NCI-H2227 treated with DMSO at 0.1 percent for 48 hours (cell line): ENCODE measurements at places on chromosomes 5 and 9.

- DNase-seq, result no peak
Measured at GRCh38 chr5:106154280-106154716, 1516.4 kb downstream of the EFNA5 start.

DNA sequence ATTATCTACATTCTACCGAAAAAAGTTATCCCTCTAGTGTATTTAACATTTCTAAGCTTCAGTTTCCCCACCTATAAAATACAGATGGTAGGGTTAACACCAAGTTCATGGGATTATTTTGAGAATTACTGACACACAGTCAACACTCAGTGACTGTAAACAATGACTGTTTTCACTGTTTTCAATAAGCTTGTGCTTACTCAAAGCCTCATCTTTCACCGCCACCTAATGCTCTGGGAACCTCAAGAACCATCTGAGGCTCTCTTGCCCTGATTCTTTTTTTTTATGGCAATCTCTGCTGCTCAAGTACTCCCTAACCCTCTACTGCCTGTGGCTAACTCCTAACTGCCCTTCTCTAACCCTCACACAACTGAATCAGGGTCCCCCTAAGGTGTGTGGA lies 59.6 kb downstream of the SETX start:
- DNase-seq, result no peak

GRCh38 chr5:1728846-1729245 lies 70.8 kb downstream of the MRPL36 start:
- DNase-seq, result no peak

DNA sequence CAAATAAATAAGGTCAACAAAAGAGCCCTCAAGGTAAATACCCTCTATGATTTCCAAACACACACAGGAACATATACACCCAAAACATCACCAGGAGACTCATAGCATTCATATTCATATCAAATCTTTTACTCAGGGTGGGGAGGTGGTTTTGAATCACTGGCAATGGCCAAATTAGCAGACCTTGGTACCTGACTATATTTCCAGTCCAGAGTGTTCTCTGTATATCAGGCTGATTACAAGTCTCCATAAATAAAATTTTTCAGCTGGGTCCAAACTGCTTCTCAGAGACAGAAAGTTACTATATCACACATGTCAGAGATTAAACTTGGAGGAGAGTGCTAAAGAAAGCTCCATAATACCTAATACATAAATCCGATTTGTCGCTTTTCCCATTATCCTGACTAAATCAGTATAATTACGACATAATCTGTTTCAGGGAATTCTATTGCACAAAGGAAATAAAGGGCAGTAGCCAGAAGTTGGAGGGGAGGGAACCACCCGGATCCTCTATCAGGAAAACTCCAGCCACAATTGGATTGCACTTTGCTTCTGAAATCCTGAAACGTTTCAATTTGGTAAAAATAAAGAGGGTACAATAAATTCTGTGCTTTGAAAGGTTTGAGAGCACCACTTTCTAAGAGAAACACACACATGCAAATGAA lies 7.0 kb upstream of the GOLGA1 start:
- no peak for DNase-seq

DNA sequence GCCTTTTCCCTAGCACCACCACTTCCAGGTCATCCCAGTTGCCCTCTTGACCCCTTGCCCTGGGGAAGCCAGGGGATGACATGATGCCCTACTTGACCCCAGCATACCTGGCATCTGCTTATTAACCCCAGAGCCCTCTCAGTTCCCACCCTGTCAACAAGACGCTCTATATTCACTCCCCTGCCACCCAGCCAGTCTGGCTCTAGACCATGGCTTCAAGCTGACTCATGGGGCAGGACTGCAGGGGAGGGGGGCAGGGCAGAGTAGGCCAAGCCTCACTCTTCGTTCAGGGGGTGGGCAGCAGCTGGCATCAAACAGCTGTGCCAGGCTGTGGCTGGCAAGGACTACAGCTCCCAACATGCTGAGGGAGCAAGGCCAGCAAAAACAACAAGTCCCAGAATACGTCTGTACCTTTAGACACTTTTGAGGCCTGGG lies 5.3 kb downstream of the ATOSB start:
- DNase-seq, result no peak

GRCh38 chr5:52738095-52738506 lies 49.6 kb upstream of the ITGA1 start:
- DNase-seq, result no peak

GRCh38 chr9:133115604-133116345 lies 5.3 kb downstream of the RALGDS start:
- DNase-seq, result no peak

GRCh38 chr9:96883922-96884321 lies 29.6 kb upstream of the ZNF782 start:
- DNase-seq, result no peak

DNA sequence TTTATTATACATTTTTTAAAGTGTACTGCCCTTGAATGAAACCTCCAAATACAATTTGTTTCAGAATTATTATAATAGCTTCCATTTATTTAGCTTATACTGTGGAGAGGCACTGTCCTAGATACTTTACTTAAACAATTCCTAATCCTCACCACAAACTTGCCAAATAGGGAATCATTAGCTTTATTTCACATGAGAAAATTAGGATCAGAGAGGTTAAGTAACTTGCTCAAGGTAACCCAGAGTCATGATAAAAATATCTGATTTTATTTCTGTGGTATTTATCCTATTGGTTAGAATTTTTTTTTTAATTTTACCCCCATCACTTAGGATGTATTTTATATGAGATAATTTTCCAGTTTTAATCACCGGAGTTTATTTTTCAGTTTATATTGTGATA lies 78.4 kb downstream of the ADGRV1 start:
- no peak for DNase-seq

GRCh38 chr9:117278471-117279035 lies 136.3 kb downstream of the ASTN2 start:
- DNase-seq, result peak; percentile 23

GRCh38 chr5:139243425-139243970 lies 45.3 kb upstream of the SIL1 start:
- no peak for DNase-seq

GRCh38 chr9:18056993-18057369 lies 417.0 kb upstream of the ADAMTSL1 start:
- no peak for DNase-seq

- no peak for DNase-seq
Measured at GRCh38 chr5:138754699-138755057, 1.5 kb downstream of the CTNNA1 start.

DNA sequence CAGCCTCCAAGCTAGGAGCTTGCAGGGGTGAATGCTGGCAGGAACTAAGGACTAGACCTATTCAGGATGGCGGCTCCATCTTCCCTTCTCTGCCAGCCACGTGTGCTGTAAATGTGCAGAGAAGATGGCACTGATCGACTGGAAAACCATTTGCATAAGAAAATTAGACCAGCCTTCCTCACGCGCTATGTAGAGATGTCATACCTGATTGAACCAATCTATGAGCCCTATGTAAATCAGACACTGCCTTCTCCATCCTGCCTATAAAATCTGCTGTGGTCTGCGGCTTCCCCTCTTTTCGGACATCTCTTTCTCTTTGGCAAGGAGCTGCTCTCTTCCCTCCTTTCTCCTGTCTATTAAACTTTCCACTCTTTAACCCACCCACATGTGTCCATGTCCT lies 91.6 kb downstream of the NPR3 start:
- no peak for DNase-seq

GRCh38 chr5:135438636-135439221 lies 8.4 kb downstream of the DCANP1 start:
- no peak for DNase-seq

DNA sequence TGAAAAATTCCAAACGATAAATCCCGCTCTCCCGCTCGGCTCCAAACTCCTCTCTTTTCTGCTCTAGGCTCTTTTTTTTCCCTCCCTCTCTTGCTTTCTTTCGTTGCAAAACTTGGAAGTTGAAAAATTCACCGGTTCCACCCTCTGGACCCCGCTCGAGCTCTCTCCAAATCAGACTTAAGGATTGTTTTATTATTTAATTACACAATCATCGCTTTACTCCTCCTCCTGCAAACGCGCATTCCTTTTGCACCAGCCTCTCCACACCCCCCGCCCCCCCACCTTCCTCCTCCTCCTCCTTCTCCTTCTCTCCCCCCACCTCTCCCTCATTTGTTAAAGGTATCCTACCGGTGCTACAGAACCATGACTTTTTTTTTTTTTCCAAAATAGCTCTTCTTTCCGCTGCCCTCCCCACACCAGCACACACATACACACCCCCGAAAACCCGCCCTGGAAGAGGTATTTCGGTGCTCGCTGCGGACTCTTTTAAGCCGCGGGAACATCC lies 535 bp upstream of the NFIB start:
- peak; percentile 66 for DNase-seq

DNA sequence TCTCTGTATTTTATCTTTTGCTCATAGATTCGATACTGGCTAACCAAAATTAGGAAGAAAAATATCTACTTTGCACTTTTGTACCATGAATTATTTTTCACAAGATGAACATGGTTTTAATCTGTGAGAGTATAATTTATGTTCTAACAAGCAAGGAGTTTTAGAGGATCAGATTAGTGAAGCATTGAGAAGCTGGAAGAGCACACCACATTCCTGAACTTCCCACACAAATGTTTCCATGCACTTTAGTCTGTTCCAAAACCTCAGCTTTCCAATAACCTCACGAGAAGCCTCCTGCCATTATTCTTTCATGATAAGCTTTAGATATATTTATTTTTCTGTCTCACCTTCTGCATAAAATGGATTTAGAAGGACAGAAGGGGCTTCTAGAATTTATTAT lies 98.7 kb upstream of the MPDZ start:
- no peak for DNase-seq

DNA sequence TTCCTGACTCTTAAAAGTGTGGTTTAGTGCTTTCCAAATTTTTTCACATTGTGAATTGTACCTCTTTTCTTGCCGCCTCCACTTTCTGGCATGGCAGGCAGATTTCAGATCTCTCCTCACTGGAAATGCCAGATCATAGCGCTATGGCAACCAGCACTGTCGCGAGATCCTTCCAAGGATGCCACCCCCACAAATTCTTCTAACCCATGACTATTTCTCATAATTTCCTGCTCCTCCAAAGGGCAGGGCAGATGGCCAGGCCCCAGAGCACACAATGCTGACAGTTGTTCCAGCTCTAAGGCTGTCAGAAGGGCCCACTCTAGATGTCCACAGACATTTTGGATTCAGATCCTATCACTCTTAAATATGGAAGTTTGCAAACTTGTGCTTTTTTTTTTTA lies 446.2 kb upstream of the RIOK2 start:
- DNase-seq, result no peak

DNA sequence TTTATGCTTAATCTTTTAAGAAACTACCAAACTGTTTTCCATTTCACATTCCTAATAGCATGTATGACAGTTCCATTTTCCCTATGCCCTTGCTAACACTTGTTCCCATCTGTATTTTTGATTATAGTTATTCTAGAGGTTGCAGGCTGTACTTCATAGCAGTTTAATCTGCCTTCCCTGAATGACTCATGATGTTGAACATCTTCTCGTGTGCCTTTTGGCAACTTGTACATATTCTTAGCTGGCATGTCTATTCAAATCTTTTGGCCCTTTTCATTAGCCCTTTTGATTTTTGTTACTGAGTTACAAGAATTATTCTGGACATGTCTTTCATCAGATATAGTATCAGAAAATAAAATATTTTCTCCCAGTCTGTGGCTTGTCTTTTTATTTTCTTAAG lies 320.3 kb downstream of the DIRAS2 start:
- no peak for DNase-seq

- DNase-seq, result no peak
Measured at GRCh38 chr9:91258451-91258850, 103.3 kb downstream of the AUH start.

DNA sequence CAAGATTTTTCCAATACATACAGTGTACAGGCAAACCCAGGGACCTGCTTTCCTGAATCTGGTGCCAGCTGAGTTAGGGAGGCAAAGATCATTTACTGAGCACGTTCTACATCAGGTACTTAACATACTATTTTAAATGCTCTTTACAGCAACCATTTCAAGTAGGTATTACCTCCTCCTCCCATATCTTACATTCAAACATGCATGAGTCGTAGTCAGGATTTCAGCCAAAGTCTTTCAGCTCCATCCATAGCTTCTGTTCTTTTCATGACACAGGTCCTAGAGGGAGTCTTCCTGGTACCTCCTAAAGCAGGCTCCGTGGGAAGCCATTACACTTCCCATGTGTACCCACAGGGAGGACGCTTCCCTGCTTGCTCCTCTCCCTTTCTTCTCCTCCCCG lies 11.7 kb downstream of the KCNV2 start:
- no peak for DNase-seq

DNA sequence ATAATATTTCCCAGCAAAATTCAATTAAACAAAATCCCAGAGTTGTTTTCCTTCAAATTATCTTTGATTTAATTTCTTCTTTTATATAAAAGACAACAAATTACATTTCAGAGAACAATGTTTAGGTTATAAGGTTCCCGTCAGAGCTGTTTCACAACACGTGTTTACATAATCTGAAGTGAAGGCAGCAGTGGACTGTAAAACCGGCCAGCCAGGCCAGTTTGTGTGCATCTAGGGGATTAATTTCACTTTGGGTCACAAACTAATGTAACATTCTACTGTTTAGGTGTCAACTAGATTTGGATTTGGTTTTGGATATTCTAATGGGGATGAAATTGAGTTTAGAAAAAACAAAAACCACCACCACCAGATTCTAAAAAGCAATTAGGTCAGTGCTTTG lies 86.5 kb upstream of the PLPP1 start:
- no peak for DNase-seq

DNA sequence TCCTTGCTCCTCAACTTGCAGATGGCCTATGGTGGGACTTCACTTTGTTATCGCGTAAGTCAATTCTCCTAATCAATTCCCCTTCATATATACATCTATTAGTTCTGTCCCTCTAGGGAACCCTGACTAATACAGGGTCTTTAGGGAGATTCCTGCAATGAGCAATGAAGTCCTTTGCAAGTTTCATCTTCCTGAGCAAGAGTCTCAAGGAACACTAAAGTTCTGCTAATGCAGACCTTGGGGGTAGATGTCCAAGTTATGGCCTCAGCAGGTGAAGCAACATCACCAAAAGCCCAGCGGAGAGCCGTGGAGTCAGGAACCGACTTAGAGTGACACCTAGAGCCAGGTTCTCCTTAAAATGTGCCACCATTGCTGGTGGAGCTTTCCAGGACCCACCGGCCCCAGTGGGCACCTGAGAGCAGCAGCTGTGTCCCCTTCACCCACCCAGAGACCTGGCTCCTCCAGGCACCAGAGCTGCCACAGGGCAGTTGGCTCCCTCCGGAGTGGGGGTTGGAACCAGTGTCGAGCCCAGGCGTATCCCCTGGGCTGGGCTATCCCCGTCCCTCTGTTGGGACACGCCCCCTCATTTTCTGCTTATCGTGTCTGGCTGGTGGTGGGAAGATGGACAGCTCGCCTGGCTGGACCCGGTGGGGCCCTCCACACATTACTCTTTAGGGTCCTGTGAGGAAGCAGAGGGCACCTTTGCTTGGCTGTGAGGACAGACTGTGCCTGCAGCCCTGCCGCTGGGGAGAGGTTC lies 10.9 kb upstream of the FCN1 start:
- no peak for DNase-seq

DNA sequence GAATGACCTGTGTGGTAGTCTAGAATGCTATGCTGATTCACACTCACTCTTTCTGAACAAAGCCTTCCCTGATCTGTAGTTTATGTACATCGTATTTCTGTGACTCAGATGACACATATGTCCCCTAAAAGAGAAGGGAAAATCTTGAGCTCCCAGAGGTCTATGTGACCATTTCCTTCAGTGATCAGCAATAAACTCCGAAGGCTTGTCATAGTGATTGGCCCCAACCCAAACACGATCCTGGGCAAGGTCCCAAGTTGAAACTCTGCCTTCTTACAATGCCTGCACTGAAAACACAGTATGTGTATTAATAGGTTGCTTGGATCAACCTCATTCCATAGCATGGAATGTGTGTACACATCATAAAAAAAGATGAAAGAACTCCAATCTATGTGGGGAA lies 685.8 kb downstream of the MAT2B start:
- DNase-seq, result no peak
